ENCODE measurements at places on chromosomes 2 and 18.

- peak; percentile 57 for DNase-seq
Observed at GRCh38 chr2:64750001-64750816, 96.5 kb upstream of the SERTAD2 start.

DNA sequence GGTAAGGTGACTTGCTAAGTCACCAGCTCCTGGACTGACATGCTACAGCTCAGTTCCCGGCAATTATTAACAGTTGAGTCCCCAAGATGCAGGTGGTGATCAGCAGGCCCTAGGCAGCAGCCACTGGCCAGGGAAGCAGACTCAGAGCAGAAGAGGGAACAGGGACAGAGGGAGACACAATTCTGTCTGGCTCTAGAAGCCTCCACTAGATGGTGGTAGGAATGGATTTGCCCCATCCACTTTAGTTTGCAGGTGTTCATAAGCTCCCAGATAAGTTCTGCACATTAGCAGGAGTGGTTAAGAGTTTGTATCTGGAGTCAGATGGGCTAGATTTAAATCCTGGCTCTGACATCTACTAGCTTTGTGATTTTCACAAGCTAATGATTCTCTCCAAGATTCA, 25.5 kb upstream of the SLC1A4 start:
- DNase-seq, result no peak

GRCh38 chr2:173254659-173255058, 100.0 kb upstream of the CDCA7 start:
- no peak for DNase-seq

- no peak for DNase-seq
Observed at GRCh38 chr2:137924019-137924418, 40.3 kb upstream of the HNMT start.

DNA sequence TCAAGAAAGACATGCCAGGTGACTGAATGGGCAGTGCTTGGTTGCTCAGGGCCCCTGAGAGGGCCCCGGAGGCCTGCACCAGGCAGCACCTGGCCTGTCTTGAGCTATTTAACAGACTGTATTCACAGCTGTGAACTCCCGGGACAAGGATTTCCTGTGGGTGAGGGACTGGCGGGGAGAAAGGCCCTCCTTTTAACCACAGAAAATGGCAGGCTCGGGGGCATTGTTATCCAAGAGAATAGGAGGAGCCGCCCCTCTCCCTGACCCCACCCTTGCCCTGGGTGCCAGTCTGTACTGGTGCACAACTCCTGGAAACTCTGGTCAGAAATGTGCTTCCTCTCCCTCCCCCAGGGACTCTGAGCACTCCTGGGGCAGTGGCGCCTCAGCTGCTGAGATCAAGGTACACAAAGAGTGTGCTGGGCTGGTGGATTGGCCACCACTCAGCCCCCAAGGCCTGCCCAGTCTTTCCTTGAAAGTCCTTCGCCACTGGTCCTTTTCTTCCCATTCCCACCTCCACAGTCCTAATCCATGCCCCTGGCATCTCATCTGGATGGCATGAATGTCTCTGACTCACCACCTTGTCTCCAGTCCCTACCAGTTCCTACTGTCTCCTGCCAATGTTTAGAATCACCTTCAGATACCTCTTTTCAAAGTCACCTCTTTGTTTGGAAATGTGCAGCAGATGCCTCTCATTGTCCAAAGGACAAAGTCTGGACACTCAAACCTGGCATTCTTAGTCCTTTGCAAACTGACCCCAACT, 19.6 kb upstream of the EPAS1 start:
- DNase-seq, result no peak

GRCh38 chr2:114724454-114724853, 282.0 kb downstream of the DPP10 start:
- DNase-seq, result no peak

GRCh38 chr18:12038082-12038638, 55.5 kb upstream of the ANKRD62 start:
- DNase-seq, result peak; percentile 56

DNA sequence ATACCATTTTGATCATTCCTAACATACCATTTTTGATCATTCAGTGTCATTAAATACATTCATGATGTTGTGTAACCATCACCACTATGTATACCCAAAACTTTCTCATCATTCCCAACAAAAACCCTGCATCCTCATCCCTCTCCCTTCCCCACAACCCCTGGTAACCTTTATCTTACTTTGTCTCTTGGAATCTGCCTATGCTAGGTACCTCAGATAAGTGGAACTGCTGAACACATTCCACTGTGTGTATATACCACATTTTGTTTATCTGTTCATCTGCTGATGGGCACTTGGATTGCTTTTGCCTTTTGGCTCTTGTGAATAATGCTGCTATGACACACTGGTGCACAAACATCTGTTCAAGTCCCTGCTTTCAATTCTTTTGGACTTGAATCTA, 83.8 kb upstream of the TFCP2L1 start:
- no peak for DNase-seq

Data from stimulated activated CD4-positive, alpha-beta T cell treated with anti-CD3 and anti-CD28 coated beads, Interleukin-15, amount 100 ng/mL, for 24 hours (primary cell).